NCI-H446 (cell line): ENCODE measurements at places on chromosomes 1 and 21.

DNA sequence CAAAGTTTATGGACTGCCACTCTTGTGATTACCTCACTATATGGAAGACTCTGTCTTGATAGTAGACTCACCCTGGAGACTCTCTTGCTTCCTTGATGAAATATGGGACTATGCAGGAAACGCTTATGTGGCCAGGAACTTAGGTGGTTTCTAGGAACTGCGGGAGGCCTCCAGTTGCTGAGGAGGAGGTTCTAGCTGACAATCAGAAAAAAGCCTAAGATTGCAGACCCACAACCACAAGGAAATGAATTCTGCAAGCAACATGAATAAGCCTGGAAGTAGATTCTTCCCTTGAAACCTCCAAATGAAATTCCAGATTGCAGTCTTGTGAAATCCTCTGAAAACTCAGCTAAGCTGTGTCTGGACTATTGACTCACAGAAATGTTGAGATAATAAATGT, 88.9 kb upstream of the COL11A1 start:
- DNase-seq, result no peak

GRCh38 chr1:165045902-165046301, 310.6 kb downstream of the LMX1A start:
- no peak for DNase-seq

DNA sequence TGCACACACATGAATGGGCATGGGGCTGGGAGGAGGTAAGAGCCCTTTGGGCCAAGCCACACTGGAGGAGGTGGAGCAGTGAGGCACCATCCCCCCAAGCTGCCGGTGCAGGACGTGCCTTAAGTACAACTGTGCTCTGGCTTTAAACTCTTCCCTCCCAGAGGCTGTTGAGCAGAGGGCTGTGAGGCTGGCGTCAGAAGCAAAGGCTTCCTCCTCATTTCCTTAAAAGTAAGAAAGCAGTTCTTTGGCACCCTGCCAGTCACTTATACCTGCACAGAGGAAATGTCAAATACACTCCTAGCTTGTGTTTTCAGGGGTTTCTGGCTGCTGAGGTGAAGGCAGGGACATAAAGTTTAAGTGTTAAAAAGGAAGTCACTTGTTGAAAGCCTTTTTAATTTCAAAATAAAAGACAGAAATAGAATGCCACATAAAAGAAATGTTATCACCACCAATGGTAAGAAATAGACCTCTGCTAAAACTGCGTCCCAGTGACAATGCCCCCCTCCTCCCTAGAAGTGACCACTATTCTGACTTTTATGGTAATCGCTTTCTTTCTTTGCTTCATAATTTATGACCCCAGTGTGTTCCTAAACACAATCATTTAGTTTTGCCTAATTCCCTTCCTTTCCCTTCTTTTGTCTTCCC, 33.0 kb downstream of the LAMC2 start:
- no peak for DNase-seq

GRCh38 chr1:178093951-178094738, at the start of gene RASAL2:
Gene RASAL2 (plus strand): TSS chr1:178094104. CDS start chr1:178094493, 389 bp downstream.
- peak; percentile 51 for DNase-seq

DNA sequence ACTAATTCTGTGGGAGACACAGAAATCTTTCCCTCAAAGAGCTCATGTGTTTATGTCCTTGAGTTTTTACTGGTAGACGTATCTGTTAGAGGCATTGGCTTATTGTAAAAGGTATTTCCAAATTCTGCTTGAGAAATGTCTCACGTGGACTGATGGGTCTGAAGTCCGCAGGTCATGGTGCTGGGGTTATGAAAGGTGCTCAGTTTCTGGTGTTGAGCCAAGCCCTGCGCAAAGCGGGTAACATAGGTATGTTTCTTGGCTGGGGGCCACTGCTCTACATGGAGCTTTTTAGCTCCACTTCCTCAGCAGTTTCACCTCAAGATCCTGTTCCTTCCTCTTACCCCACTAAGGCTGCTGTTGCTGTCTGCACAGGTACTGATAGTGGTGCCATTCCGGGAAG, 10.8 kb downstream of the UTP25 start:
- no peak for DNase-seq

DNA sequence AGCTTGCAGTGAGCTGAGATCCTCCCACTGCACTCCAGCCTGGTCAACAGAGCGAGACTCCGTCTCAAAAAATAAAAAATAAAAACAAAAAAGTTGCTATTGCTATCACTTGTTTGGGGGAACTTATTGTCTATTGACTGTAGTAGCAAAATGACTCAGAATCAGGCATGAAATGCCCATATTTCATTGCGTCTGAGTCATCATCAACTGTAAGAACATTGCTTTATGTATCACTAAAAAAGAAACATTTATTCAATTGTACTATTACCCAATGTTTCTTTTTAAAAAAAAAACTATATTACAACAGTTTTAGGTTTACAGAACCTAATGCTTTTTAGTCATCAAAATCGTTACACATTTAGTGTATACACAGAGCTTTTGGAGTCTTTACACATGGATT, 91.0 kb upstream of the FMN2 start:
- no peak for DNase-seq

GRCh38 chr1:170931650-170932049, 3.7 kb upstream of the MROH9 start:
- no peak for DNase-seq

DNA sequence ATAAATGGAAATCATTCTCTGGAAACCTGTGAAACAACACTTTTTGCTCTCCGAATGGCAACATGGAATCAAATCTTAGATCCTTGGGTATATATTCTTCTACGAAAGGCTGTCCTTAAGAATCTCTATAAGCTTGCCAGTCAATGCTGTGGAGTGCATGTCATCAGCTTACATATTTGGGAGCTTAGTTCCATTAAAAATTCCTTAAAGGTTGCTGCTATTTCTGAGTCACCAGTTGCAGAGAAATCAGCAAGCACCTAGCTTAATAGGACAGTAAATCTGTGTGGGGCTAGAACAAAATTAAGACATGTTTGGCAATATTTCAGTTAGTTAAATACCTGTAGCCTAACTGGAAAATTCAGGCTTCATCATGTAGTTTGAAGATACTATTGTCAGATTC, 45.7 kb downstream of the PTGFR start:
- no peak for DNase-seq
